ENCODE measurements at places on chromosomes 1 and 21. TPM values are rescaled to one million over a fixed set of nuclear protein-coding genes. Genes with fewer than 3 reads are reported as not detected.

ATP1A4 gene
- total RNA-seq = not detected

FAM229A gene
- total RNA-seq = 5.7 TPM

CLIC4 gene
- 197 TPM for total RNA-seq

FCER1G gene
- total RNA-seq = 329 TPM

FAM163A gene
- total RNA-seq = not detected

TEDDM1 gene
- not detected for total RNA-seq

OLFML3 gene
- total RNA-seq = 53.8 TPM

FAM72C gene
- 0.70 TPM for total RNA-seq

PDPN gene
- total RNA-seq = 37.5 TPM

Data from left lung (tissue), 14 donors.